Amniotic stem cell (primary cell): ENCODE measurements at places on chromosomes 4 and X.

- DNase-seq = no peak
These were observed 53.9 kb upstream of the KIAA1210 start for GRCh38 chrX:119181491-119181890.

- no peak for DNase-seq
These were observed 14.3 kb downstream of the LRPAP1 start for GRCh38 chr4:3517731-3518510.

DNA sequence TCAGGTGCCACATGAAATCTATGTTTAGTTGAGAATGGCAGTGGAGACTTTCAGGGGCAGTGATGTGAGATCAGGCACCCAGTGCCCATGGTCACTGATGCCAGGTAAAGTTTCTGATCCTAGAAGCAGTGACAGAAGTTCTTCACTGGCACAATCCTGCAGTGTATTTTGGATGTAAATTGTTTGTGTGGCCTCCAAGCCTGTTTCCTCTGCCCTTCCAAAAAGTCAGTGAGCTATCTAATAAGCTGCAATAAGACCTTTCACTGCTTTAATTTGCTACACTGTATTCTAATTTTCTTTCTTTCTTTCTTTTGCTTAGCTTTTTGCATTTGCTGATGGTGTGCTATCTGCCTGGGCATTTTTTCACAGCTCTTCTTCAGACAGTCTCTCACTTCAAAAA is 1348.6 kb downstream of the ADGRL3 start:
- no peak for DNase-seq

GRCh38 chr4:110849461-110849860 is 226.6 kb upstream of the PITX2 start:
- DNase-seq = no peak

GRCh38 chr4:78749972-78750727 is 26.0 kb upstream of the BMP2K start:
- no peak for DNase-seq

DNA sequence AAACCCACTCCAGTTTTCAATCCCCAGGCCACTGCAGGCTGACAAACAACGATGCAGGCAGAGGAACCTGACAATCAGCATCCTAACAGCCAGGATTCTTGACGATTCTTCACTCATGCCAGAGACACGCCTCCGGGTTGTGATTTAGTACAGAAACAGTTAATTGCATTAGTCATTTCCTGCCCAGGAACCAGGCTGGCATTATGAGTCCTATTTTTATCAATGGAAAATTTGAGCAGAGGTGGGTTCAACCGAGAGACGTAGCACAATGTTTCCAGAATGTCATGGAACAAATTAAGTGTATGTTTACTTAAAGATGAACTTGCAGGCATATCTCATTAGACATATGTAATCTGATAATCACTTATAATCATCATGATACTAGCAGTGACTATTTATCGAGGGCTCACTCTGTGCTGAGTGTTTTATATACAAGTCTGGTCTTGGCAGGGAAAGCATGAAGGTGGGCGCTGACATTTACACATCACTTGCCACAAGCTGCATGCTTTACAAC is 159.7 kb downstream of the NSUN7 start:
- DNase-seq = peak; percentile 82

GRCh38 chr4:166034965-166035364 is 161.9 kb downstream of the TLL1 start:
- no peak for DNase-seq

DNA sequence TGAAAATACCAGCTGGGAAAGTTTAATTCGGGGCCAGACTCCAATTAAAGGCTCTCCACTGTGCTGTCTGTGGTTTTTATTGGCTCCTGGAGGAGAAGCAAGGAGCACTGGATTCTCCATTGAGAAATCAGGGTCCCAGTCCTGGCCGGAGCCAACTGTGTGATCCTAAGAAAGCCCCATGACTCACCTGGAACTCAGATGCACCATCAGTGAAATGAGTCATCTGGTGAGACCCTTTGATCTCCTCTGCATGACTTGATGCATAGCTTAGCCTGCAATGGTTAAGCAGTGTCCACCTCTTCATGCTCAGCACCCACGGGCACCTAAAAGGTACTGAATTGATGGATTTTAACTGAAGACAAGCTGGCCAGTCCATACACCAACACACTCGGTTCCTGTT is 119.2 kb upstream of the VCX3B start:
- no peak for DNase-seq

DNA sequence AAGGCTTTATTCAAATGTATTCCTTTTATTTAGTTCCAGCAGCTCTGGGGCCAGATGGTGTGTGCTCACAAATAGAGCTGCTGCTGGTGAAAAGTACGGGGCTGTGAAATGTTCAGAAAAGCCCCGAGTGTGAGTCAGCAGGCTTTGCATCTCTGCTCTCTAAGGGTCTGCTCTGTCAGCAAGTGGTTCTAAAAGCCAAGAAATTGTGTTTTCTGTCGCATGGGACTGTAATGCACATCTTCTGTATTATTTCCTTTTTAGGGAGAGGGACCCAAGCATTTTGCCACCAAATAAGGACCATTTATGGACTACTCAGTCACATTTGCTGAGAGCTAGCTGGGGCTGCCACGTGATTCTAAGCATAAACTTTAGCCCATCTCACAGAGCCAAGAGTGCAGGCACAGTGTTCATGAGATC is 82.9 kb upstream of the NHS start:
- DNase-seq = no peak

- peak; percentile 47 for DNase-seq
These were observed 57.9 kb downstream of the CFAP299 start for GRCh38 chr4:80393246-80393969.

DNA sequence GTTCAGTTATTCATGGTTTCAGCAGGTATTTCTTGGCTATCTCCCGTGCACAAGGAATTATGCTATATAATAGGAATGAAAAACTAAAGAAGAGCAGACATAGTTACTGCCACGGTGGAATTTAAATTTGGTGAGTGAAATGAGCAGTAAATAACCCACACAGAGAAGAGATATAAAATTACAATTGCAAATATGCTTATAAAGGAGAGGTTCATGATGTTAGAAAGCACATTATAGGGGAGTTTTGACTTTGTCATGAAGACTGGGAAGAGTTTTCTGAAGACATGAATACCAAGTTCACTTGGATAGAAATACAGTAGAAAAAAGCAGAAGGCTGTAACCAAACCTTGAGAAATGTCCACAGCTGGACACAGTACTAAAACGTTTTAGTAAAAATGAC is 712.0 kb upstream of the AADAT start:
- DNase-seq = no peak

GRCh38 chrX:140710710-140711109 is 1.2 kb downstream of the LINC00632 start:
- no peak for DNase-seq

GRCh38 chrX:46398126-46398525 is 147.1 kb downstream of the ZNF674 start:
- no peak for DNase-seq

DNA sequence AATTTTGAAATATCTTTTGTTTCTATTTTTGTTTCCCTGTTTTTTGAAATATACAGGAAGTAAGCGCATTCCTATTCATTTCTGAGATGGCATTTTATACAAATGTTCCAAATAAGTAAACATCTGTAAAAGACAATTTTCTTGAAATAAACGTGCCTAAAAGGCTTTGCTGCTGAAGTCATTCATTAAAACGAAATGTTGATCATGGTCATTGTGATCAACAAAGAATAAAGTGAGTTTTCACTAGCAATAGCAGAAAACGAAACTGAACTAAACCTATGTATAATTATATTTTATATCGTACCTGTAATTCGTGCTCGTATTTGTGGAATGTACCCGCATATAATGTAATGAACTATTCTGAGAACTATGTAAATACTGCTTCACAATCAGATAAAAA is 221.2 kb downstream of the MGST2 start:
- DNase-seq = no peak

DNA sequence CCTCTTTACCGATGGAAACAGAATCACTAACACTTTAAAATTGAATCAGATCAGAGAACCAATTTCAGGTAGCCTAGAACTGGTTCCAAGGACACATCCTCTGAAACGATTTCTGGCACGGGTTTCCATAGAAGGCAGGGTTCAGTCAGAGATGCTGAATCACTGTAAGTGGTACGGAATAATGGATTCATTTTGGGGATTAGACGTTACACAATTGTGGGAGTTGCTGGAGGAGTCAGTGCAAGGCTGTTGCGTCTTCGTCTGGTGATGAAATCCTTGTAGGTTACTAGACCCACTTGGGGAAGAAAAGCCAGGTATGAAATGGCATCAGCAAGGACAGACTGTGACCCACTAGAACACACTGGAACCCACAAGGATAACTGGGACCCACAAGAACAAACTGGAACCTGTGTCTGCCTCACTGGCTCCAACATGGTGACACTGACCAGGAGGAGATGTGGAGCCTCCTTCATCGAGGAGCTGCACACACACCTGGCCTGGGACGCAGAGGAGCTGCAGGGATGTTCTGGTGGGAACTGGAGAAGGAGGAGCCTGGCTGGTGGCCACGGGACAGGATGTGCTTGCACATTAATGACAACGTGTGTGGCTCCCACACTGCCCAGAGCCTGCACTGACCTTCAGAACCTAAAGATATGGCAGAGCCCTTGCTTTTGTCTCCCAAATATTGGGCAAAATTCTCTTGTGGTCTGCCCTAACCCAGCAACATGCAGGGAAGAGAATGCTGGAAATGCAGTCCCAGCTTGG is 105.1 kb downstream of the TRAPPC11 start:
- no peak for DNase-seq

GRCh38 chr4:79065262-79065661 is 126.0 kb upstream of the PAQR3 start:
- no peak for DNase-seq

DNA sequence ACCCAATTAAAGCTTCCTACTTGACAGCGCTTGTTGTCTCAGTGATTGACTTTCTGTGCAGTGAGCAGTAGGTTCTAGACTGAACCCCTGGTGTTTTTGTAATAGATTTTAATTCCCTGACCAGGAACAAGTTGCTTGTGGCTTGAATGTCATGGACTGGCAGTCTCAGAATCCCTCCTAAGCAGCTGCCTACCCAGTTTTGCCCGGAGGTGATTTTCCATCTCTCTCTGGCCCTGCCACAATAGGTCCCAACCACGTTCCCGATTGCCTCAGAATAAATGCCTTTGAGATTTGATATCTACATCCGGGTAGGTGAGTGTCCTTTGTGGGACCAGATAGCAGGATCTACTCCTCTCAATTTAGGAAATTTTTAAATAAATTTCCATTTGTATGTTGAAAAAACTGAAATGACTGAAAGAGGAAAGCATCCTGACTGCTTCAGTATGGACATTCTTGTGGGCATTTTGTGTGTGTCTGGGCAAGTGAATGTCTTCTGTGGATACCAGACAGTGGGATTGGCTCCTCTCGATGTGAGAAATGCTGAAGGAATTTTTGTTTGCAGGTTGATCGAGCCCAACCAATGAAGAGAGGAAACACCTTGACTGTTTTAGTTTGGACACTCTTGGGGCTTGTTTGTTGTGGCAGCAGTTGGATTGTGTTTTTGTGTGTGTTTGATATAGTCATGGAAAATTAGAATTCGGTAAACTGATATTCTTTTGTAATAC is 1607.4 kb downstream of the C4orf33 start:
- no peak for DNase-seq

DNA sequence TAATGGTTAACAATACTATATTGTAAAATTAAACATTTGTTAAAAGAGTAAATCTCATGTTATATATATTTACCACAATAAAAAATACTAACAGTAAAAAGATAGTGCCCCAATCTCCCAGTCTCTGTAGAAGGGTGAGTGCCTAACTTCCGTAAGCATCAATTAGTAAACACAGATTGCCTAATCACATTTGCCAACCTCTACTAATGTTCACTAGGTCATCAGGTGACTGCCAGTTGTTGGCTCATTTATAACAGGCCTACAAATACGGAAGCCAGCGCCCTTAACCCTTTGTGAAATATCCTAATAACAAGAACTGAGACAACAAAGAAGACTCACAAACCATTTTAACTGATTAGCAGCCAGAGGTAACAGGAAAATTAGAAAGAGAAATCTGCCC is 345.1 kb downstream of the INPP4B start:
- DNase-seq = no peak

- no peak for DNase-seq
These were observed 295.5 kb upstream of the BOD1L1 start for GRCh38 chr4:13922873-13923645.

- DNase-seq = no peak
These were observed 51.0 kb downstream of the ADGRL3 start for GRCh38 chr4:61251129-61251528.

DNA sequence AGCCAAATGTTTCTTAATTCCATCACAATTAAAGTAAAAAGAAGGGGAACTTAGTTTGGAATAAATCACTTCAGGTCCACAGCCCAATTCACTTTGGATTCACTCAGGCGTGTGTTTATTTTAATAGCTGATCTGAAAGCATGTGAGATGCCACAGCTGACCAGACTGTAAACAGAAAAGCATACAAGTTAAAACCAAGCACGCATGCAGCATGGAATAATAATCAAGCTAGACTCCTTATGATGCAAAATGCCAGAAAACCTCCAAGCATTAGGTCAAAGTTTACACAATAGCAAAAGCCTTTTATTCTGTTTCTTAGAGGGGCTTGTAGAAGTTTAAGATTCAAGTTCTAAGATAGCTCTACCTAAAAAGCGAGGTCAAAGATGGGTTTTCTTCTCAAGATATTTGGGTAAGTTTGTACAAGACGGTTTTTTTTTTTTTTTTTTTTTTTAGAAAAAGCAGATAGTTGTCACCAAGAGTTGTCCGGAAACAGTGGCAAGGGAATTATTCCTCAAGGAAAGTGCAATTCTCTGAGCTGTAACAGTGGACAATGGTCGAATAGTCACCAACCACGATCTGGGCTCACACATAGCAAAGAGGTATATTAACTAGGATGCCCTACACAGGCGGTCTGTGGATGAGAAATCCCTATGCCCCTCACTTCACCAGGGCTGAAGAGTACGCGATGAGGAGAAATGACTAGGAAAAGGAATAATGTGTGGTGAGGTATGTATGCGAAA is 763 bp upstream of the PRRG1 start:
- no peak for DNase-seq

DNA sequence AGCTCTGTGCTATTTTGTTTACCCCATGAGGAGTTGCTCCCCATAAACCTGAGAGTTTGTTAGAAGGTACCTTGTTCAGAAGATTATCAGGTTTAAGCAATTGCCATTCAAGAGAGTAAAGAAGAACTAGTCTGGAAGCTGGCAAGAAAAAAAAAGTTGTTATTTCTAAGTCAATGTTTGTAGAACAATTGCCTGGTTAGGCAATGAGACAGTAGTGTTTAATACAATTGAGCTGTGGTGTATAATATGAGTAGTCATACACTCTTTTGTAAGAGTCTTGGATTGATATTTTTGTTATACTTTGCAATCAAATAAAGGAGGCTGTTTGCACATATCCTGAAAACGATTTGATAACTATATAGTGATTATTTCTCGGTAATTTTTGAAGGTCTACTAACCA is 44.7 kb downstream of the GALNT7 start:
- DNase-seq = no peak

GRCh38 chrX:25096522-25097045 is 80.8 kb upstream of the ARX start:
- no peak for DNase-seq

- DNase-seq = no peak
These were observed 527 bp downstream of the NOA1 start for GRCh38 chr4:56976837-56977320.

- DNase-seq = no peak
These were observed 51.5 kb downstream of the SPATA18 start for GRCh38 chr4:52102587-52102986.
